Pancreas (tissue), 10 donors: ENCODE measurements at places on chromosomes 5 and 9. TPM values are rescaled to one million over a fixed set of nuclear protein-coding genes. Genes with fewer than 3 reads are reported as not detected.

GRCh38 chr9:95177617-95178016, 139.9 kb downstream of the FANCC start:
- DNase-seq: no peak

- DNase-seq: no peak
Measured at GRCh38 chr9:128271512-128271911, 4.3 kb downstream of the GOLGA2 start.

DNA sequence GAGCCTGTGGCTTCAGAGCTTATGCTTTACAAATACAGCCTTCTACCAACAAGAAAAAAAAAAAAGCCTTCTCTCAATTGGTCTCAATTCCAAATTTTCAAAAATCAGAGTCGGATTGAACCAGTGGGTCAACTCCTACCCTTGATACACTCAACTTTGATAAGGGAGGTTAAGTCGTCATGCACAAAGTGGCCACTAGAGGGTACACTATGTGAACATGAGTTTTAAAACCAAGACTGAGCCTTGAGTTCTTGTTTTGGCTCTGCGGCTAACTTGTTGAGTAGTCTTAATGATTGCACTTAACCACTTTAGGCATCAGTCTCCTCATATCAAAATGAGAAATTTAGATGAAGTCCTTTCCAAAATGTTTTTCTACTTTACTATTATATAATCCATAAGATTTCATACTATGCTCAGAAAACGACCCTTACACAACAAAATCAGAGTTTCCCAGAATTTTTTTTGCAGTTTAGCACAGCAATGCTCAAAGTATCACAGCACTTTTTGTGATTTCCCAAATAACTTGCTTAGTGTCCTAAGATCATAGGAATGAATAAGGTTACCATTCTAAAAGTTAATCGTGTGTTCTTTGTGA, 92.9 kb upstream of the MTAP start:
- DNase-seq: no peak

Gene SLC34A1
- polyA plus RNA-seq: not detected

- no peak for DNase-seq
Measured at GRCh38 chr5:179791881-179792611, 1.7 kb upstream of the LTC4S start.

DNA sequence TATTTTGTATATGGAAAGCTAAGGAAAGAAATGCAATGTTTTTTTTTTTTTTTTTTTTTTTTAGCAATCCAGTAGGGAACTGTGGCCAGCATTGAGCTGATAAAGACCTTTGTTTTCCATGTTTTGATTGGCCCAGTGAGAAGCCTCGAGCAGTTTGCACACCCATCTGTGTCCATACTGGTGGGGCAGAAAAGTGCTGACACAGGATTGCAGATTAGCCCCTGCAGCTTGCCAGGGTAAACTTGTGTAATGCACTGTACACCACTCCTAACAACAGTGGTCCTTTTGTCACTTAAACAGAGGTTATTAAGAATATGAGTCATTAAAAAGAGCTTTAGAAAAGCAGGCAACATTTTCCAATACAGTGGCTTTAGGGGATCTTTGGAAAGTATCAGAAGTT, 132.8 kb upstream of the CDKN2B start:
- DNase-seq: no peak

- no peak for DNase-seq
Measured at GRCh38 chr9:85118990-85119755, 449.6 kb downstream of the NTRK2 start.

Gene ADAMTS13
- polyA plus RNA-seq: 18.9 TPM

- DNase-seq: no peak
Measured at GRCh38 chr5:146331423-146331822, 7.2 kb upstream of the POU4F3 start.

- DNase-seq: no peak
Measured at GRCh38 chr5:16411741-16412455, 53.7 kb downstream of the ZNF622 start.

- DNase-seq: no peak
Measured at GRCh38 chr5:318341-318897, 3.1 kb upstream of the AHRR start.

GRCh38 chr5:67969631-67970030, 245.9 kb upstream of the PIK3R1 start:
- DNase-seq: no peak

- no peak for DNase-seq
Measured at GRCh38 chr5:82735160-82735789, 341.9 kb downstream of the TMEM167A start.

Gene ST8SIA4
- polyA plus RNA-seq: 0.80 TPM

Gene IRX2
- 22.8 TPM for polyA plus RNA-seq

Gene IL4
- not detected for polyA plus RNA-seq

GRCh38 chr5:74094782-74095108, 468.7 kb downstream of the ARHGEF28 start:
- DNase-seq: no peak

GRCh38 chr9:74921737-74922136, 31.0 kb downstream of the C9orf40 start:
- no peak for DNase-seq

Gene ARSI
- not detected for polyA plus RNA-seq
